ENCODE measurements at places on chromosomes 6 and 20.

DNA sequence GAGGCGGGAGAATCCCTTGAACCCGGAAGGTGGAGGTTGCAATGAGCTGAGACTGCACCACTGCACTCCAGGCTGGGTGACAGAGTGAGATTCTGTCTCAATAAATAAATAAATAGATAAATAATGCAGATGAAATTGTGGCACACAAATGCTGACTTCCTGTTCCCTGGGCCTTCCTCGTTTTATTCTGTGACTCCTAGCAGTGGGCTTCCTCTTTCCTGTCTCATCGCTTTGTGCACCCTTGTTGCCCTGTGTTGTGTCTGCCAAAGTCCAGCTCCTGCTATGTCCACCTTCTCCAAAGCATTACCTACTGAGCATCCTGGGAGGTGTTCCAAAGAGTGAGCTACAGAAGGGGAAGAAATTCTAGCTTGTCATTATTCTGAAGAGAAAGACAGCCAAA lies 100.2 kb upstream of the TIAM2 start:
- no peak for DNase-seq

DNA sequence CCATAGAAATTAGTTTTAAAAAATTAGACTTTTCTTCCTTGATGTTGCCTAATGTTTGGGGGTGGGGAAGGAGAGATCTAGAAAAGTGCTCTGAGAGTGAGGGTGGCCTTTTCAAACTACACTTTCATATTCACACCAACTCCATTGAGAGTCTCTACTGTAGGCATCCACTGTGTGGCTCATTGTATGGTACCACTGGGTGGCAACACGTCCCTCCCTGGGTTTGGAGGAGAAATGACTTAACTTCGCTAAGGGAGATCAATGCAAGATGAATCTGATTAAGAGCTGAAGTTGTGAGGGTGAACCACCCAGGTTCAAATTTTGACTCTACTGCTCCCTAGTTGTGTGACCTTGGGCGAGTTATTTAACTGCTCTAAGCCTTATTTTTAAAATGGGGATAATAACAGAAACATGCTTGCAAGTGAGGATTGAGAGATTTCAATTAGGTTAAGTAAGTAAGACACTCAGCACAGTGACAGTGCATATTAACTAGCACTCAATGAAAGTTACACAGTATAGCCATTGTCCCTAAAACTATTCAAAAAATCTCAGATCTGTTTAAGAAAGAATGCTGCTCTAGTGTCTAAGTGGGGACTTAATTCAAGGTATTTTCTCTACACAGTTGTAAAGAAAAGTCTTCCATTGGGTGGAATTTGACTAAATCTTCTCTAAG lies 193.5 kb upstream of the CNR1 start:
- no peak for DNase-seq

DNA sequence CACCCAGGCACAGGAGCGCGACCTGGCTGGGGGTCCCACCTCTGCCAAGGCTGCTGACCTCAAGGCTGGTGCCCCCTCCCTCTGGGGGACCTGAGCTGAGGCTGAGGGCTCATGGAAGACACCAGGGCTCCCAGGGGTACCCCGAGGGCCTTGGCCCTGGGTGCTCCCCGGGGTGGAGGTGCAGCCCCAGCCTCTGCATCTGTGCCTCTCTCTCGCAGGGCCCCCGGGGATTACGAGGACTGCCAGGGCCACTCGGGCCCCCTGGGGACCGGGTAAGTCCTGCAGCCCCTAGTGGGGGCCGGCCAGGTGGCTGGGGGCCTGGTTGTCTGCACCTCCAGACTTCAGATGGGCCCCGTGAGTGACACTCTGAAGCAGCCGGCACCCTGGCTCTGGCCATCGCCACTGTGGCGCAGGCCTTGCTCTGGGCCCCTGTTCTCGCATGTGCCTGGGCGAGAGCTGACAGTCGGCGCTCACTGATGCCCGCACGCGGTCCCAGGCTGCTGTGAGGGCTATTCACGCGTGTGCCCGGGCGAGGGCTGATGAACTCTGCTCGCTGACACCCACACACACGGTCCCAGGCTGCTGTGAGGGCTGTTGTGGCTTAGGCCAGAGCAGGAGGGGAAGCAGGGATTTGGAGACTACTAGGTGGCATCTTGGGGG lies 9.3 kb downstream of the COL9A3 start:
- DNase-seq = no peak

- no peak for DNase-seq
Measured at GRCh38 chr6:95693108-95693507, 115.8 kb downstream of the MANEA start.

DNA sequence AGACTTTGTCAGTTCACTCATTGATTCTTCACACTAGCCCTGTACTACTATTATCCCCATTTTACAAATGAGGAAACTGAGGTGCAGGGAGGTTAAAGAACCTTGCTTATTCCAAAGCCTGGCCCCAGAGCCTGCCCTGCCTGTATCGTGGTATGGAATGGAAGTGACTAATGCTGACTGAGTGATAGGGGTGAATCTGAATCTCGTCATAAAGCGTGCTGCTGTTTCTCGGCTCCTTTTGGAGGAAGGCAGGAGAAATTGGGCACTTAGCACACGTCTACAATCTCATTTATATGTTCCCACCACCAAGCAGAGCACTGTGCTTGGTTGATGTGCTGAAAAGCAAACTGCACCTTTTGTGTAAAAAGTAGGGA lies 17.1 kb downstream of the GFRA4 start:
- no peak for DNase-seq

GRCh38 chr6:15255481-15255880 lies 9.6 kb downstream of the JARID2 start:
- DNase-seq = no peak

- no peak for DNase-seq
Measured at GRCh38 chr6:53244399-53244931, 95.8 kb upstream of the GCM1 start.

DNA sequence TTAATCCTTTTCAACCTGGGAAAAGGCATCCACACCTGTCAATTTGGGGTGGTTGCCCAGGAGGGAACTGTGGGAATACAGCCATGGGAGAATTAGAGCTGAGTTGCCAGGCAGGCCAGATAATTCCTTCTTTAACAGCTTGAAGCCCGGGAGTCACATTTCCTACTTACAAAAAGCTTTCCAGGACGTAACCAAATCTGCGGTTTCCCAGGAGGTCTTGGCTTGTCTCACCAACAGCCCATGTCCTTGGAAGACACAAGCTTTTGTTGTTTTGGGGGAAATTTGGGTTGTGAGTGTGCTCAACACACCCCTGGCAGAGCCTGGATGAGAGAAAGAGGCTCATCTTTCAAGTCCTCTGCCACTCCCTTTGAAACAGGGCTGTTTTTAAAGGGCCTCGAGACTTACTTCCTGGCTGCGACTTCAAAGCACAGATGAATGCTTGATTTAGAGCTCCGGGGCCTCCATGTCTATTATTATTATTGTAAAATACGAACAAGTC lies 465.9 kb upstream of the BTBD3 start:
- no peak for DNase-seq

DNA sequence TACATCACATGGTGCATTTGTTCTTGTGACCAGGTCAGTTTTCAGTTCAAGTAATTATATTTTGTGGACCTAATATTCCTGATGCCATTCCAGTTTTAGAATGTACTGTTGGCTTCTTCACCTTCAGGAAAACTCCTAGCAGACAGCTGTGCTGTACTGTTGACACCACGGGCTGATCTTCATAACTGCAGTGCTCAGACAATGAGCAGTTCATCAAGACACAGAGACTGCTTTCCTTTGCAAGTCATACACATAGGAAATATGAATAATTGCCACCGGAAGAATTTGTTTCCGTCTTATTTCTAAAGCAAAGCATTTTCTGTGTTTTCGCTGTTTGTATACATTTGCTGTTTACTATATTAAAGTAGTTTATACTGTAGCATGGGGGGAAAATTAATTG lies 89.8 kb downstream of the C6orf118 start:
- no peak for DNase-seq

DNA sequence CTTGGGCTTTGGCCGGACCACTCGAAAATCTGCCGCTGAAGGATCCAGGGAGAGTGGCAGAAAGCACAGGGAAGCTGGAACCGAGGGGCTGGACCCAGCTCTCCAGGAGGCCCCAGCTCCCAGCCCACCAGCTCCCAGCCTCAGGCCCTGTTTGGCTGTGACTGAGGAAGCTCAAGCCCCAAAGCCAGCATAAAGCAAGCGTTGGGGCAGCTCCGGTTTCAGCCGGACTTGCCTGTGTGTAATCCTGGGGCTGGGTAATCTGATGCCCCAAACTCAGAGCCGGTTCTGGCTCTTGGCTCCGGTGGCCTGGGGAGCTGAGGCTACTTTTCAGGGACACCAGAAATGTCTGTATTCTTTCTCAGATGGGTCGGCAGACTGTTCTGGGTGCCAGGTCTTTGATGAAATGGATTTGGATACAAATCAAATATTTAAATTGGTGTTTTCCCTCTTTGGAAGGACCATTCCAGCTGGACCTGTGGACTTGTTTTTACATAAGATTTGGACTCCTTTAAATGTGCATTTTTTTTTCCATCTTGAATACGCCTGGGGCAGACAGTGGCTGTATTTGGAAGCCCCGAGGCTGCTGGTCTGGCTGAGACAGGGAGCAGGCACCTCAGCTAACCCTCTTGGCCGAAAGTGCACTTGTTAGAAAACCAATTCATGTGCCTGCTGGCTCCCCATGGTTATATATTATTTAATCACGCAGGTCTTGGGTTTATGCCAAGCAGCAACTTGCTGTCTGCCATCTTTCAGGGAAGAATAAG lies 29.7 kb downstream of the RPP40 start:
- no peak for DNase-seq

DNA sequence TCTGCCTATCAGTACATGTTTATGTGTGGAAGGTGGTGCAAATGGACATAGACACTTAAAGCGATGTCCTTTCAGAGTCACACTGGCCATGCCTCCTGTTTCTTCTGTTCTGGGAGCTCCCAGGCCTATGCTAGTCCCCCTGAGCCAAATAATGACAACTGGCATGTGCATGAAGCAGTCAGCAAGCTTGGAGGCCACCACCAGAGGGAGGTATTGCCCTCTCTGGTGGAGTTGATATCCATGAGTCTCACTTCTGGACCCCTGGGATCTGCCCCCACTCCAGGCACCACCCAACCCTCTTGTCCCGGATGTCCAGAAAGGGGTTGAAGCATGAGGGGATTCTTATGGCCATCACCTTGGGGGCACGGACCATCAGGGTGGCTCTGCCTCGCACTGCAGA lies 172.2 kb downstream of the AIG1 start:
- DNase-seq = no peak

GRCh38 chr6:49300443-49300842 lies 162.6 kb downstream of the MMUT start:
- no peak for DNase-seq

DNA sequence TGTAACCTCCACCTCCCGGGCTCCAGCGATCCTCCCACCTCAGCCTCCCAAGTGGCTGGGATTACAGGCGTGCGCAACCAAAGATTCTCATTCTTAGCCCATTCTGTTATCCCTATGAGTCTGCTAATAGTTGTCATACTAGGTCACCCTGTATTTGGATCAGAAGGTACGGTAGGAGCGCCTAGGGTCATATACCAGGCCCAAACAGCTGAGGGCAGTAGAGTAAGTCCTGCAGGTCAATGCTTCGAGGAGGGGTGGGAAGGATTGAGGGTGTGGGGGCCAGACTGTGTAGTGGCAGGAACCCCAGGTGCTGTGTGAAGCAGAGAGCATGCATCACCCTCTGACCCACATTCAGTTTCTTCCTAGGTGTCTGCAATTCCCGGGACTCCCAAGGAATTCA lies 22.7 kb upstream of the POU5F1 start:
- no peak for DNase-seq

DNA sequence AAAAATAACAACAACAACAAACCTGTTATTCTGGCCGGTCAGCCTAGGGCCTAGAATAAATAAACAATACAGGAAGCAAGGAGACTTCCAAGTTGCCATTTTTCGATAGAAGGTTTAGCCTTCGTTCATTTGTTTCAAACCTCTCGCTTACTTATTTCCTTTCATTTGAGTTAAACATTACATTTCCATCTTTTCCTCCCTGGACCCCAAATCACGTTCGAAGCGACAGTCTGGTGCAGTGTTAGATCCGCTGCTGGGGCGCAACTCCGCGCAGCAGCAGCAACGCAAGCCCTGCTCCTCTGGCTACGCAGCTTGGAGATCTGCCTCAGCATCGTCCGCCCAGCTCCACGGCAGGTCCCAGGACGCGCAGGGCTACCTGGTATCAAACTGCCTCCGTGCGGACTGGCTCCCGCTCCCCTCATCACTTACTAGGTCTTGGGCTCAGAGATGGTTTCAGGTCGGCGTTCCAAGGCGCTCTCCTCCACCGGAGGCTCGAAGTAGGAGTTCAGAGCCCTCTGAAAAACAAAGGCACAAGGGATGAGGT lies 530 bp downstream of the TDP2 start:
- DNase-seq = no peak

DNA sequence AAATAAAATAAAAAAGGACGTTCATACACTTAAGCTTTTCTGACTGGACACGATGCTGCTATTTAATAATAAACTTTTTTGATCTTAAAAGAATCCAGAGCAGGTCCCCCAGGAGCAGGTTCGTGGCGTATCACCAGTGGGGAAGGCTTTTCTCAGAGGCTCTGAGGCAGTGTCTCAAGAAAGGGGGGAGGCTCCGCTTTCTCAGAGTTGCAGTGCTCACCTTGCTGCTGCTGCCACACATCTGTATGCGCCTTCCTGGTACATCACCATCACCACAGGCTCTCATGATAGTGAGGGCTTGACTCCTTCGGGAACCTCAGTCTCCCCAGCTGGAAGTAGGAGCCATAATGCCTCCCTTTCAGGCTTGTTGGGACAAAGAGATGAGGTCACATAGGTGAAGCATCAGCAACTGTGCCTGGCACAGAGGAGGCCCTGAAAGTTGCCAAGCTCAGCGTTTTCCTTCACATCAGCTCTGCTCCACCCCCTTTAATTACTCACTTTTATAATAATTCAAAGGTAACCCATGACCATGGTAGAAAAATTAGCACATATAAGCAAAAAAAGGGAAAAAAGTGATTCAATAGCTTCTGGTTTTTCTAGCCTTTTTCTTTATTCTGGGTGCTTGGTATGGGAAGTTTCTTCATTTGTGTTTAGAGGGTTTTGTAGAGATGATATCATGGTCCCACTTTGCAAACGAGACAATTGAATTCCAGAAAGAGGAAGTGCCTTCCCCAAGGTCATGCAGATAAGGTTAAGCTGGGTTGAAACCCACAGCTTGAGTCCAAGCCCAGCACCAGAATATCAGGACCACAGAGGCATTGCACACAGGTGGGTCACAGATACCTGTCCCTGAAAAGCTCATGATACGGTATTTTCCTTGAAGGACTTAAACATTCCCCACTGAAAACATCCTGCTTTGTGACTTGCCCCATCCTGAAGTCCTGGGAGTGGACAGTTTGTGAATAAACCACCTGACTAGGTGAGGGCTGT lies 24.5 kb downstream of the SRSF3 start:
- DNase-seq = no peak

- DNase-seq = no peak
Measured at GRCh38 chr6:109009962-109010704, 84.5 kb downstream of the SESN1 start.

DNA sequence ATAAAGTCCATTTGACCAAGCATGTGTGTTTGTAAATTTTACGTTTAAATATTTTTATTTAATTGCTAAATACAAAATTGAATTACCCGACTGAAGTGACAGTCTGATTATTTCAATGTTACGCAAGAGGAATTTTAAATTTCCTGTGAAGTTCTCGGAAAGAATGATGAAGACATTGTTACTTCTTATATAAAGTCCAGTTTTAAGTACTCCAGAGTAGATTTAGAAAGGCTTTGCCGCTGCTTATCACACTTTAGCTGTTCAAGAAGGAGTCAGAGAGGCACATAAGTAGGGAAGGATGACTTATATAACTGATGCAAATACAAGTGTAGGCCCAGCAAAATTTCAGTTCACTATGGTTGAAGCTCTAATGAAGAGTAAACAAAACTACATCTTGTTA lies 265.1 kb upstream of the CITED2 start:
- DNase-seq = no peak

All from stimulated activated CD4-positive, alpha-beta T cell treated with anti-CD3 and anti-CD28 coated beads, TNF-alpha, amount 100 ng/mL, for 1 hour (primary cell).